ENCODE measurements at places on chromosomes 1 and 21. TPM values are rescaled to one million over a fixed set of nuclear protein-coding genes. Genes with fewer than 3 reads are reported as not detected.

The LCE1C gene
- total RNA-seq, result not detected

The ADAMTSL4 gene
- 4.3 TPM for total RNA-seq

The RCSD1 gene
- total RNA-seq, result 0.13 TPM

The SLC2A5 gene
- 0.06 TPM for total RNA-seq

The C1QB gene
- not detected for total RNA-seq

The TENT5C gene
- 0.07 TPM for total RNA-seq

The OR2AK2 gene
- total RNA-seq, result not detected

The ISG15 gene
- total RNA-seq, result 17.0 TPM

The SMIM12 gene
- 54.0 TPM for total RNA-seq

The ODF2L gene
- total RNA-seq, result 9.7 TPM

The GJA9 gene
- not detected for total RNA-seq

The DENND2C gene
- 0.39 TPM for total RNA-seq

The DNASE2B gene
- not detected for total RNA-seq

The TSPAN1 gene
- total RNA-seq, result 1.7 TPM
